CD4-positive, alpha-beta memory T cell (primary cell): ENCODE measurements at places on chromosomes 1 and 21. TPM values are rescaled to one million over a fixed set of nuclear protein-coding genes. Genes with fewer than 3 reads are reported as not detected.

GRCh38 chr1:2589431-2590232, 3.1 kb downstream of the PRXL2B start:
- peaks cover 20% of the 10 kb centered on the region for H3K4me1 ChIP-seq
- DNase-seq = no peak
- H3K27ac ChIP-seq = no peak overlapping the region
- H3K4me3 ChIP-seq = no peak overlapping the region
- H3K27me3 ChIP-seq = no peaks in the 10 kb centered on the region

- peaks cover 39% of the 10 kb centered on the region for H3K36me3 ChIP-seq
- H3K27me3 ChIP-seq = no peaks in the 10 kb centered on the region
- H3K4me3 ChIP-seq = no peak overlapping the region
Observed at GRCh38 chr1:44222397-44223186, 9.3 kb downstream of the DMAP1 start.

FGR gene
- total RNA-seq = 2.7 TPM

LHX8 gene
- total RNA-seq = not detected

GRCh38 chr1:200373811-200374231, 36.0 kb downstream of the ZNF281 start:
- no peak for DNase-seq
- no peak overlapping the region for H3K27ac ChIP-seq
- H3K4me3 ChIP-seq = no peak overlapping the region
- no peaks in the 10 kb centered on the region for H3K36me3 ChIP-seq

RASAL2 gene
- 0.28 TPM for total RNA-seq

GRCh38 chr1:23704834-23705495, 13.4 kb downstream of the RPL11 start:
- H3K36me3 ChIP-seq = peaks cover 8% of the 10 kb centered on the region
- no peak for DNase-seq
- no peaks in the 10 kb centered on the region for H3K4me1 ChIP-seq
- H3K27ac ChIP-seq = no peak overlapping the region
- H3K4me3 ChIP-seq = no peak overlapping the region

- no peaks in the 10 kb centered on the region for H3K27me3 ChIP-seq
- peaks cover 8% of the 10 kb centered on the region for H3K4me1 ChIP-seq
- H3K36me3 ChIP-seq = no peaks in the 10 kb centered on the region
- no peak overlapping the region for H3K4me3 ChIP-seq
Observed at GRCh38 chr1:5972198-5972520, 20.1 kb downstream of the NPHP4 start.

WDR64 gene
- total RNA-seq = not detected

ERVH48-1 gene
- not detected for total RNA-seq

DNA sequence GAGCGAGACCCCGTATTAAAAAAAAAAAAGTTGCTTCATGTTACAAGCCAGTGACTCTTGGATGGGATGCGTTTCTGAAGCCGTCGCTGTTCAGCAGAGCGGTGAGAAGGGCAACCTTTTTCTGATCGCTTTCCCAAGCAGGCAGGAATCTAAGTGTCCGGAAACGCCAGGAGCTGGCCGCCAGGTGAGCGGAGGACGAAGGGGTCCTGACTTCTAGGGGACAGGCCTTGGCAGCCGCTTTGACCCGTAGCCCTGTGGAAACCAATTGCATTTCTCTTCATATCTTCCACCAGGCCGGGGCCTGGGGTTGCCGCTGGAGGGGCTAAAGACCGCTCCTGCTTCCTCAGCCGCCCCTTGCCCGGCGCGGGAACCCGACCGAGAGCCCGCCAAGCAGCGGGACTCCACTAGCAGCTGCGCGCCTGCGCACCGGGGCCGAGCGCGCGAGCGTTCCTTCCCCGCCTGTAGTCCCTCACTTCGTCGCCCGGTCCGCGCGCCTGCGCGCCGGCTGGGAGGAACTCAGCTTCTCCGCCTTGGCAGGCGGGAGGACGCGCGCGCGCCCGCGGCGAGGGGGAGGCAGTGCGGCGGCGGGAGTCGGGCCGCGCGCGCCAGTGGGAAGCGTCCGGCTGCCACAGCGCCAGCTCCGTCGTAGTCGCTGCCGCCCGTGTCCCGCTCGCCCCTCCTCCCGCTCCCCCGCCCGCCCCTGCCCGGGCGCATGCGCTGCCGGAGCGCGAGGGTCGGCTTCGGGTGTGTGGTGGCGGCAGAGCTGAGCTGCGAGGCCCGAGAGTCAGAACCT, at the start of gene SPEN:
SPEN (plus strand) TSS at position 608 of the 793 bp plus-strand sequence. CDS start 361 bp downstream, outside the sequence.
- no peaks in the 10 kb centered on the region for H3K36me3 ChIP-seq
- peaks cover 52% of the 10 kb centered on the region for H3K4me1 ChIP-seq
- peak; percentile 99 for DNase-seq

TTC39A gene
- total RNA-seq = not detected

SPRR2E gene
- not detected for total RNA-seq

OLFML3 gene
- total RNA-seq = 0.42 TPM

STXBP3 gene
- 90.9 TPM for total RNA-seq

GRCh38 chr1:184930232-184930631, 44.1 kb downstream of the NIBAN1 start:
- no peak overlapping the region for H3K4me3 ChIP-seq
- no peaks in the 10 kb centered on the region for H3K27me3 ChIP-seq
- DNase-seq = no peak
- H3K27ac ChIP-seq = no peak overlapping the region
- no peaks in the 10 kb centered on the region for H3K4me1 ChIP-seq

GRCh38 chr1:189405419-189405818, 1072.2 kb downstream of the BRINP3 start:
- H3K4me3 ChIP-seq = no peak overlapping the region
- H3K4me1 ChIP-seq = no peaks in the 10 kb centered on the region
- no peak for DNase-seq
- no peaks in the 10 kb centered on the region for H3K27me3 ChIP-seq

HSPB7 gene
- not detected for total RNA-seq

GRCh38 chr1:2192031-2192995, 2.3 kb downstream of the FAAP20 start:
- H3K27me3 ChIP-seq = no peaks in the 10 kb centered on the region
- H3K4me3 ChIP-seq = no peak overlapping the region
- H3K36me3 ChIP-seq = no peaks in the 10 kb centered on the region
- H3K27ac ChIP-seq = no peak overlapping the region

FCRL6 gene
- total RNA-seq = 0.55 TPM

DNA sequence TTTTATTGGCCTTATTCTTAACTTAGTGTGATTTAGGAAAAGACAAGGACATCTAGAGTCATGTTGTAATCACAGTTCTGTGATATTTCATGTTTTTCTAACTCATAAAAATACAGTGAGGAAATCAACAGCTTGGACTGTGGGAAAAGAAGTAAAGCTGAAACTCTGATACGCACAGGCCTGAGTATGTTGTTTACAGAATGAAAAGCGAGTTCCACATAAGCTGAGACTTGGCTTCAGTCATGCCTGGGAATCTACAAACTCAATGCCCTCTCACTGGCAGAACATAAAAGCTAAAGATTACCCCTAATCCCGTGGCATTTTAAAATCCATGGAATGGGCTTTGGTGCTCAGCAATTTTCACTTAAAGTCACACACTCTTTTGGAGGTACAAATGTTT, 23.6 kb upstream of the ATP5PO start:
- no peaks in the 10 kb centered on the region for H3K36me3 ChIP-seq
- H3K27me3 ChIP-seq = no peaks in the 10 kb centered on the region
- H3K27ac ChIP-seq = peak overlapping the region; percentile 67
- H3K4me1 ChIP-seq = peaks cover 72% of the 10 kb centered on the region
- no peak overlapping the region for H3K4me3 ChIP-seq

- H3K27ac ChIP-seq = no peak overlapping the region
- no peak for DNase-seq
- H3K36me3 ChIP-seq = no peaks in the 10 kb centered on the region
- no peaks in the 10 kb centered on the region for H3K4me1 ChIP-seq
- H3K4me3 ChIP-seq = no peak overlapping the region
- H3K27me3 ChIP-seq = peaks cover 8% of the 10 kb centered on the region
Observed at GRCh38 chr1:170676628-170677027, 12.7 kb downstream of the PRRX1 start.
